ENCODE measurements at places on chromosomes 12 and 14.

GRCh38 chr14:75837151-75837787 lies 144.5 kb downstream of the TGFB3 start:
- DNase-seq: no peak

- no peak for DNase-seq
Measured at GRCh38 chr12:54734196-54734950, 86.2 kb upstream of the DCD start.

DNA sequence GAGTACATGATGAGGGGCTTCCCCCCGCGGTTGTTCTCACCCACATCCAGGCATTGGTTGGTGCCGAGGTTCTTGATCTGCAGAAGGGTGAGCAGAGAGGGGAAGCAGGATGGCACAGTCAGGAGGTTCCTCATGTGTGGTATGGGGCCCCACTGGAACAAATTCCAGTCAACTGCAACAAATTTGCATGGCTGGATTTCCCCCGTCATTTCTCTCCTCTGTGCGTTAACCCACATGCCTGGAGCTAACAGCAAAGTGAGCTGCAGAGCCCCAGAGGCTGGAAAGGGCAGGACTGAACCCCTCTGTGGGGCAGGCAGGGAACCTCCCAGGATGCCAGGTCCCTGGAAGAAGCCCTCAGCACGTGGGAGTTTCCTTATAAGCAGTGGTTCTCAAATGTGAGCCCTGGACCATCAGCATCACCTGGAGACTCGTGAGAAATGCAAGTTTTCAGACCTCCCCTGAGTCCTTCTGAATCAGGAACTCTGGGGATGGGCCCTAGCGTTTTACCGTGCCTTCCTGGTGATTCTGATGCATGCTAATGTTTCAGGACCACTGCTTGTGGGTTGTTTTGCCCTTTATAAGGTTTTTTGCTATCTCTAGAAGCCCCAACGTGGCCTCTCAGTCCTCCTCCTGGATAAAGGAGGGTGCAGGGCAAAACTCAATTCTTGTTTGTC lies 11.0 kb upstream of the CELA1 start:
- no peak for DNase-seq

GRCh38 chr12:56758728-56759262 lies 4.3 kb upstream of the HSD17B6 start:
- DNase-seq: no peak

DNA sequence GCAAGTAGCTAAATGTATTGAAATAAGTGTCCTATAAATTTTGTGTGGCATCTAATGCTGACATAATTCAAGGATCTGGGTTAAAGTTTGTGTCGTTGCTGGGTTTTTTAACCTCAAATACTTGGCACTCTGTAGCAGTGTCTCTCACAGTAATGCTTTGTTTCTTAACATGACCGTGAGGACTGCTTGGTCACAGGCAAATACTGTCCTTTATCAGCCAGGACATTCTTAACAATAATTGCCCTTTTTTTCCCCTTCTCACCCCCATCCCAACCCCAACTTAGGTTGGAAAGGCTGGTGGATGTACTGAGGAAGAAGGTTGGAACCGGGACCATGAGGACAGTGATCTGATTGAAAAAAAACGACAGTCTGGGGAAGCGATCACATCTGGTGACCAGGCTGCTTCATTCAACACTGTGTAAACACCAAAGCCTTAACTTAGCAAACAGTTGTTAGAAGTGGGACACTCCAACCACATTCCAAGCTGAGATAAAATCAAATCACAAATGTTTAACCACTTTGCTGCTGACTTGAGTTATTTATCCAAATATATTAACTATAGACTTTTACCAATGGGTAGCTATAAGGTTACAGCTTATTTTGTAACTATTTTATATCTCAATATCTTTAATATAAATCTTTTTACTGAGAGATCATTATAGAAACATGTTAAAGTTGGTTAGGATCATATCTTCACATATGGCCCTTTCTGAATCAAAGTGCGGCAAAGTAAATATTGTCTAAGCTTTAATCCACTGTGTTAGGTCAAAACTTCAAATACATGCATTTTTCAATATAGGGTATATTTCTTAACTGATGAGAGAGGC lies 48.2 kb downstream of the FOXA1 start:
- peak; percentile 60 for DNase-seq

GRCh38 chr12:91138337-91138920 lies 27.1 kb upstream of the LUM start:
- DNase-seq: no peak

DNA sequence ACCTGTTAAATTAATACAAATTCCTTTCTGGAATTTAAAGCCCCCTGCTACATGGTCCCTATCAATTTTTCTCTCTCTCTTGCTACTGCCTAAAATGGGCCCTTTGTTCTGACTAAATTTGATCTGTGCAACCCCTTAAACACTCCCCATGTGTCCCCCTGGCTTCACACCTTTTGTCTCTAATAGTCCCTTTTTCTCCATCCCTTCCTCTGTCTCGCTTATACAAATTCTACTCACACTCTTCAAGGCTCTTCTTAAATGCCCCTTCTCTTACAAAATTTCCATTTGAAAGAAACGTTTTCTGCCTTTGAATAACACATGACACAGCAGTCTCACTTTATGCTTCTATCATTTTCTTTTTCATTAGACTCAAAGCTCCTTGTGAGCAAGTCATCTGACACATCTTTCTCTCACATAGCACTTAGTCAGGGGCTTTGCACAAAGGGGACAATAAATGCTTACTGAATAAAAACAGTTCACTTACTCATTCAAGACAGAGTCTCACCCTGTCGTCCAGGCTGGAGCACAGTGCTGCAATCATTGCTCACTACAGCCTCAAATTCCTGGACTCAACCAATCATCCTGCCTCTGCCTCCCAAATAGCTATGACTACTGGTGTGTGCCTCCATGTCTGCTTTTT lies 41.5 kb upstream of the NR2C1 start:
- DNase-seq: no peak

GRCh38 chr12:74963867-74964331 lies 245.7 kb downstream of the KCNC2 start:
- DNase-seq: no peak

DNA sequence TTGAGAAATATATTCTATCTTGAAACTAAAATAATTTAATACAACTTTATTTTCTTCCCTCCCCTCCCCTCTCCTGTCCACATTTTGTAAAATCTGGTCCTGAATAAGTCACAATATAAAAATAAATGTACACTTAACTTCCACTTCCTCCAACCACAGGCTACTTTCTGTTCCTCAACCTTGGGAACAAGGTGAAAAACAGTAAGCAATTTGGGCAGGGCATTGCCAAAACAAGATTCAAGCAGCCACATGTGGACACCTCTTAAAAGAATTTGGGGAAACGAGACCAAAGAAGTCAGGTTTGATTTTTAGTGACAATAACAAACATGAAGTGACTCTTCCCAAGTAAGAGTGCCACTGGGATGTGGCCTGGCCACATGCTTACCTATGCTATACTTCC lies 115.7 kb downstream of the PTPRQ start:
- DNase-seq: no peak

DNA sequence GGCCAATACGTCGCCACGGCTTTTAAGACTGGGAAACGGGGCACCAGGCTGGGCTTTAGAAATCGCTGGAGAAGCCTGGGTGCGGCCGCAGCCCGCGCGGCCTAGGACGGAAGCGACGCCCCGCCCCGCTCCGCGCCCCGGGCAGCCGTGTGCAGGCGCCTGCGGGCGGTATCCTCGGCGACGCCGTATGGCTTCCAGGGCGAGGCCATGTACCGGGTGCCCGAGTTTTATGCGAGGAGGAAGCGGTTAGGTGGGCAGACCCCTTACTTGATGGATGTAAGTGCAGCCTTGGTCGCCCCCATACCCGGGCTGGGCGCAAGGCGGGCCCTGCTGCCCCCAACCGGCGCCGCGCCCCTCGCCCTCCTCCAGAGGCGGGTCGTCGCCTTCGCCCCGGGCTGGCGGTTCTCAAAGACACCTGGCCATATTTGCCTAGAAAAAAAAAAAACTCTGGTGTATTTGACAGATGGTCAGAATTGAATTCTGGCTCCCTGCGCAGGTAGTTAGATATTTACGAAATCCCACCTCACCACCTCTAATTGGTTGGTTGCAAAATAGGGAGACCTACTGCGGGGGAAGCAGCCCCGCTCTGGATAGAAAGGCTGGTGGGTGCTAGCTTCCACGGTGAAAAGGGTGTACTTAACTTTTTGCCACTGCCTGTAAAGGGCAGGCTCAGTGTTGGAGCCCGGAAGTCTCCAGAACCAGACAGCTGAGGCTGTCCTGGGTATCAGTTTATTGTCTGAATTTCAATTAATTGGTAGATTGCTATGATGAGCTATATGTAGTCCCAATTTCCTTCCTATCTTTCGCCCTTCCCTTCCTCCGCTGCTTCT lies at the start of gene PPP1R36:
Gene PPP1R36, plus strand, starts transcription at position 171 of the 830 bp plus-strand sequence. Its CDS starts 37 bp downstream, at position 208.
- DNase-seq: peak; percentile 83

GRCh38 chr12:3223601-3224529 lies 146.7 kb downstream of the TSPAN9 start:
- DNase-seq: peak; percentile 56

- DNase-seq: peak; percentile 83
Measured at GRCh38 chr14:75306927-75307699, 28.5 kb downstream of the FOS start.

DNA sequence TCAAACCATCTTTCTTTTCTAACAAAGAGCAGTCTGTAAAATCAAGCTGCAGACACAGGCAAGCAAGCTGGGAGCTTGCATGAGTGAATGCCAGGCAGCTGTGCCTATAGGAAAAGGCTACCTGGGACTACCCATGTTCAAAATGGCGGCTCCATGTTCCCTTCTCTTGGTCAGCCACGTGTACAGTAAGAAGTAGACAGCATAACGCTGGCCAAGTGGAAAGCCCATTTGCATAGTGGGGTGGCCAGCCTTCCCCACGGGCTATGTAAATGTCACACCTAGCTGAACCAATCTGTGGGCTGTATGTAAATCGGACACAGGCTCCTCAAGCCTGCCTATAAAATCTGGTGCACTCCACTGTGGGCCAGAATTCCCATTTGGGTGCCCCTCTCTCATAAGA lies 117.1 kb downstream of the SYT10 start:
- no peak for DNase-seq

DNA sequence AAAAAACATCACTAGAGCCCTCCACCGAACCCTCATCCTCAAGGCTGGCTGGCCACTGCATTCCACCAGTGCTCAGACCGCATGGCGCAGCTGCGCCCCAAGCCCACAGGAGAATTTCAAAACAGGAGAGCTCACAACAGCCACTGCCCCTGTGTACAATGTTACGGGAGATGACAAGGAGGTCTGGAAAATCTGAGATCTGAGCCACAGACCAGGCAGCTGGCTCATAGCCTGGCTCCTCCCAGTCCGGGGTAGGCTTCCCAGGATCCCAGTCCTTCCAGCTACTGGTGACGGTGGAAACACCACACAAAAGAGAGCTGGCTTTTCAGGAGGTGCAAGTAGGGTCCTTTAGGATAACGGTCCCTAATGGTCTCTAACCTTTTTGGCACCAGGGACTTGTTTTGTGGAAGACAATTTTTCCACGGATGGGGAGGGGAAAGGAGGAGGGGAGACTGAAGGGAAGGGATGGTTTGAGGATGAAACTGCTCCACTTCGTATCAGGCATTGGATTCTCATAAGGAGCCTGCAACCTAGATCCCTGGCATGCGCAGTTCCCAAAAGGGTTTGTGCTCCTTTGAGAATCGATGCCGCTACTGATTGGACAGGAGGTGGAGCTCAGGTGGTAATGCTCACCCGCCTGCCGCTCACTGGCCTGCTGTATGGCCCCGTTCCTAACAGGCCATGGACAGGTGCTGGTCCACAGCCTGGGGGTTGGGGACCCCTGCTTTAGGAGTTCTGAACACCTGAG lies 23.0 kb upstream of the NRDE2 start:
- no peak for DNase-seq

DNA sequence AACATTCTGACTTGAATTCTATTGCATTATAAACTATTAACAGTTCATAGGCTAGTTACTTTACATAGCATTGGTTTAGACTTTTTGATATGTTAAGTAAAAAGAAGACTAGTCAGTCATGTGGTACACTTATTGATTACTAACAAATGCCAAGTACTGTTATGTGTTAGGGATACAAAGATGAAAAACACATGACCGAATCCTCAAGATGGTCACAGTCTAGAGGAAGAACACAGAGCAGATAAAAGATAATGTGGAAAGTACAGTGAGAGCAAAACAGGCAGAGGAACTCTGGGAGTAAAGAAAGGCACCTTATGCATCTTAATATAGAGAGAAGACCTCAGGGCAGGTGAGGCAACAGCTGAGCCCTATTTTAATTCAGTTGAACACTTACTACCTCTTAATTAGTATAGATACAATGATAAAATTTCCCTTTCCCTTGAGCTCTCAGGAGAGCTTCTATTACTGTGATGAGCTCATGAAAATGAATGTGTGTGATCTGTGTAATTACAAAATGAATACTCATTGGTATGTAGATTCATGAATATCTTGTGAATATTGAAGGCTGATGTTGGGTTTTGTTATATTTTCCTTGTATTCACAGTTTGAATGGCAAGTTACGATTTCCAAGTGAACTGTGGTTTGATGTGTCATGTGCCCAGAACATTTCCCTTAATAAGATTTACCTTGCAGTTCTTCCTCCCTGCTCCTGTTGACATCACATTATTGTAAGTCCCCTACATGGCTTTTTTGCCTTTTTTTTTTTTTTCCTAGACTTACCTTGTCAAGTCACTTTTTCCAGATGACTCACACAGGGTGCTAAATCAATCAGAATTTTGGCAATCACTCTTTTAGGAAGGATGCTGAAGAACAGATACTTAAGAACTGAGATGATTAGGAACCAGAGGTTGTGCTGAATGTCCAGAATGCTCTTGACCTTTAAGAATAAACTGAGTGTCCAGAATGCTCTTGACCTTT lies 29.5 kb upstream of the MSRB3 start:
- no peak for DNase-seq

GRCh38 chr14:69580009-69580577 lies 5.4 kb upstream of the CCDC177 start:
- peak; percentile 79 for DNase-seq

DNA sequence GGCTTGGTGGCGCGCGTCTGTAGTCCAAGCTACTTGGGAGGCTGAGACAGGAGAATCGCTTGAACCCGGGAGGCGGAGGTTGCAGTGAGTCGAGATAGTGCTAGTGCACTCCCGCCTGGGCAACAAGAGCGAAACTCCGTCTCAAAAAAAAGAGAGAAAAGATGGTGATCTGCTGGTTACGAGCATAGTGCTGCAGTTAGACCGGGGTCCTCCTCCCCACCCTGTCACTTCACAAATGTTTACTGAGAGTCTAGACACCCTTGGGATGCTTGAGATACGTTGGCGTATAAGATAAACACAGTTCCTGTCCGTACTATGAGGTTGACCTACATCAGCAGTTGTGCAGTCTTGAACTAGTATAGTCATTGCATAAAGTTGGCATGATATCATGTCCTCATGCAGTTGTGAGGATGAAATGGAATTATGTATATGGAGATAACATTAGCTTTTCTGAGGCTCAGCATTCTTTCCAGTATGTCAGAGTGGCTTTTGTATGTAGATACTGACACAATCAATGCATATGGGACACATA lies 787 bp downstream of the ACAD10 start:
- DNase-seq: no peak

- no peak for DNase-seq
Measured at GRCh38 chr14:56581041-56581727, 1.6 kb downstream of the TMEM260 start.

- DNase-seq: no peak
Measured at GRCh38 chr12:76495556-76495955, 64.0 kb downstream of the OSBPL8 start.

- no peak for DNase-seq
Measured at GRCh38 chr12:66129934-66130266, 650 bp downstream of the LLPH start.

- no peak for DNase-seq
Measured at GRCh38 chr14:21384494-21384851, 654 bp upstream of the SUPT16H start.
